NCI-H2081 treated with DMSO at 0.1 percent for 48 hours (cell line): ENCODE measurements at places on chromosomes 7 and 10.

DNA sequence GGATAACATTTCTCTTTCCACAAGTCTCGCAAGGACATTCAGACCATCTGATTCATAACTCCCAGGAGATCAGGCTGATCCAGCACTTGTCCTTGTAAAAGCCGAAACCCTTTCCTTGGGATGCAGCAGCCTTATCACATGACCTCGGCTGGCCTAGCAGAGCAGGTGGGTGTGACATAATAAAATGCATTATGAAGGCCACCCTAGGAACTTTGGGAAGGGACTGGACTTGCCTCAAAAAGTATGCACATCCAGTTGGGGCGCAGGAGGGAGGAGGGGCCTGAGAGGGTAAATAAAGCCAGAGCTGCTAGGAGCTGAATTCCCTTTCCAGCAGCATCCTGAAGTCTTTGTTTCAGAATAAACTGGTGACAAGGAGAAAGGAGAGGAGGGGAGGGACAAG lies 260.8 kb downstream of the SNX13 start:
- no peak for DNase-seq

GRCh38 chr7:134209322-134210015 lies 82.3 kb downstream of the LRGUK start:
- no peak for DNase-seq

DNA sequence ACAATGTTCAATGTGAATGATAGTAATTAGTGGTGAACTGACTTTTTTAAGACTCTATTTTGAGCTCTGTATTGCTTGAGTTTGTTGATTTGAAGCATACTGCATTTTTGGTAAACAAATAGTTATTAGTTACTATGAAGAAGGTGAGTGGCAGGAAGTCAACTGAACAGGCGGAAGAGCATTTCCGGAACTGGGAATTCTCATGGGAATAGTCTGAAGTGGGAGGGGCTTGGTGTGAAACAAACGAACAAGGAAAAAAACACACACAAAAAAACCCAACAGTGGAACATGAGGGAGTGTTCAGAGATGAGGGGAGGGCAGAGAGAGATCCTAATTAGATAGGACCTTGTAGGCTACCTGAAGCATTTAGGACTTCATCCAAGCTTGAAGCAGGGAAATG lies 43.9 kb upstream of the C1QL3 start:
- DNase-seq = no peak

GRCh38 chr7:75617634-75618234 lies 121.0 kb downstream of the HIP1 start:
- no peak for DNase-seq

DNA sequence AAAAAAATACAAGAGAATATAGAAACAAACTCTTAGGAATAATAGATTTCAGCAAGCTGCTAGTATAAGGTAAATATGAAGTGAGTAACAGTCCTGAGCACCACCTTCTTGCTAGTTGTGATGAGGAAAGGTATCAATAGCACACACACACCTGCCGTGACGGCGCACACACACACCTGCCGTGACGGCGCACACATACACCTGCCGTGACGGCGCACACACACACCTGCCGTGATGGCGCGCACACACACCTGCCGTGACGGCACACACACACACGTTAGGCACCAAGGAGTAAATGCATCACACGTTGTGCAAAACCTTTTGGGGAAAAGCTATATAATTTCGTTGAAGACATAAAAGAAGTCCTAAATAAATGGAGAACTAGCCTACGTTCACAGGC lies 4.7 kb upstream of the JAKMIP3 start:
- no peak for DNase-seq

- DNase-seq = no peak
These were observed 34.1 kb upstream of the GUSB start for GRCh38 chr7:66016131-66016461.

GRCh38 chr7:24819916-24820689 lies 62.8 kb upstream of the GSDME start:
- DNase-seq = peak; percentile 57

DNA sequence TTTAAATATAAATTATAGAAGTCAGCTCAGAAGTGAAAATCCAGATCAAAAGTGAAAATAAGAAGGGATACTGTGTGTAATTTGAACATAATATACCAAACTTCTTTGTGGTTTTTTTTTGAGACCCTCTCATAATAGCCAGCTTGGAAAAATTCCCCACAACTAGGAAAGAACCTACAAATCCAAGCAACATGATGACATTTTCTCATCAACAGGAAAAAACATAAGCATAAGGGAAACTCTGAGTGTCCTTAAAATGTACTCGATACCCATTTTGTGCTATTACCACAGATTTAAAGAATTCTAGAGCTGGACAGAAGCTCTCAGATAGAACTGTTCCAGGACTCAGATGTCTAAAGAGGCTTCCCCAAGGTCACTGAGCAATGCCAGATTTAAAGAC lies 214.8 kb upstream of the KLF14 start:
- DNase-seq = no peak

GRCh38 chr7:150954986-150955518 lies 23.1 kb downstream of the KCNH2 start:
- no peak for DNase-seq

DNA sequence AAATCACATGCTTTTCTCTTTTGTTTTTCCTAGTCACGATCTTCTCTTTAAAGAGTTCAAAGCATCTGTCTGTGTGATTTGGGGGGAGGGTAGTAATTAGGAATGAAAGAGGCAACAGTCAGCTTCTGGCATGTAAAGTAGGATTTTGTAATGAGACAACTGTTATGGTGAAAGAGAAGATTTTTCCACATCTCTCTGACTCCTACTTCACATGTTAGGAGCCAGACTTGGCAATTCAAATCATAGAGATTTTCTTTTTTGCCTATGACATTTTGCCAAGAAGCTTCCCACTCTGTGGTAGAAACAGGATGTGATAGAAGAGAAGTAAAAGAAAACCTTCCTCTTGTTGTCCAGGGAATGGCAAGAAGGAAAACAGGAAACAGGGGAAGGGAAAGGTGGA lies 38.3 kb upstream of the KLHL7 start:
- no peak for DNase-seq

GRCh38 chr7:33970536-33970935 lies 65.2 kb downstream of the BMPER start:
- DNase-seq = no peak

- no peak for DNase-seq
These were observed 52.8 kb downstream of the CUBN start for GRCh38 chr10:17076626-17077345.

DNA sequence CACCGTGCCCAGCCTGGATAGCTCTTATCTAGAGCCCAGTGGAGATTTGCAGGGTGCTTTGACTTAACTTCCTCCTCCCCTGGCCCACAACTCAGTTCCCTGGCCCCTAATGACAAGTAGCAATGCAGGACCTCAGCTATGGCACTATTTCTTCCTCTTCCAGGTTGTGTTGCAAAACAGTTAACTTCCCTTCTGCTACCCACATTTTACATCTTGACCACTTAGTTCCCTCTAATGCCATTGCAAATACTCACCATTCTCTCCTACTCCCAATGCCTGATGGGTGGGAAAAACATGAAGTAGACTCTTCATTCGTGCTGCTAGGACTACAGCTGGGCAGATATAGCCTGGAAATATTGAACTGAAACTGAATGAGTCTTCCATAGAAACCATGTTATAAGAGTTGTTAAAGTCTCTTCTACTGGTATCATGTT lies 39.1 kb upstream of the FGL2 start:
- no peak for DNase-seq

DNA sequence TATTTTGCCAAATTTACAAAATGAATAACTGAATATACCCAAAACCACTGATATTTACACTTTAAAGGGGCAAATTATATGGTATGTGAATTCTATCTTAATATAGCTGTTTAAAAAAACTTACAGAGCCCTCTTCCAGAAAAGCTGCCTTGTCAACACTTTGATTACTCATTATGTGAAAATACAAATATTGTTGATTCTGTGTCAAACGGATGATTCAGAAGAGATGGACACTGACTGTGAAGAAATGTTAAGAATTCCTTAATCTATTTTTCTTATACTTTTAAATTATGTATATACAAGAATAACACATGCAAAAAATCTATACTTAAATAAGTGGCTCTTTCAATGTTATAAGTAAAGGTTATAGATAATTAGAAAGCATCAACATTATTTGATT lies 41.5 kb downstream of the SMURF1 start:
- no peak for DNase-seq

GRCh38 chr7:33614357-33615117 lies 290.8 kb upstream of the BMPER start:
- no peak for DNase-seq

DNA sequence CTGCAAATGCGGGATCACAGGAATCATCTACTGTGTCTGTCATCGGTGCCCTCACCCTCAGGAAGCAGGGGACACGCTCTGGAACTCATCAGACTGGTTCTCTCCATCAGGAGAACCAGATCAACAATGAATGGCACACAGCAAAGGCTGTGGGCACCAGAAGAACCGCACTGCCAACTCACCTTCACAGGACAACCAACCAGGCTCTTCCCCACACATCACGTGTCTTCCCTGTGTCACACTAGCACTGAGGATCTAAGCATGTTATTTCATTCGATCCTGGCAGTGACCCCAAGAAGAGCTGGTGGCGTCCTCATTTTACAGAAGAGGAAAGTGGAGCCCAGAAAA lies 106.1 kb downstream of the TNS3 start:
- DNase-seq = no peak
